ENCODE measurements at places on chromosomes 3 and 15.

DNA sequence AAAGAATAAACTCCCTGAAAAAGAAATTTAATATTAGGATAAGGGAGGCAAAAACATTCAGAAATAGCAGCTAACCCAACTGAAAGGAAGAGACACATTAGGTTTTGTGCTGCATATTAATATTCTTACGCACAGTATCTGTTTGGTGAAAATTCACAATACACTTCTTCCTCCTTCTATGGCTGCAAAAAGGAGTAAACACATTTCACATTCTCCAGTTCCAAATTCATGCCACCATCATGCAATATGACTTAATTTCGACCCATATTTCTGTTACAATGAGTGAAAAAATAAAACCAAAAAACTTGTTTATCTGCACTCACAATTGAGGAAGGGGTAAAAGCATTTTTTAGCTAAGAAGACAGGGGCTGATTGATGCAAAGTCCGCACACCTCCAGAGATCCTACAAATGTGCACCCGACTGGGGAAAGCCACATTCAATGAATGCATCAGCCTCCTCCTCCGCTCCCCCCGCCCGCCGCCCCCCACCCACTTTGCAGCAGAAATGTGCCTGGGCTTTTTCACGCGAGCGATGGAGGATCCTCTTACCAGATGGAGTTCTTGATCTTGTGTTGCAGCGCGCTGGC lies 1.0 kb downstream of the RFX7 start:
- DNase-seq = no peak

DNA sequence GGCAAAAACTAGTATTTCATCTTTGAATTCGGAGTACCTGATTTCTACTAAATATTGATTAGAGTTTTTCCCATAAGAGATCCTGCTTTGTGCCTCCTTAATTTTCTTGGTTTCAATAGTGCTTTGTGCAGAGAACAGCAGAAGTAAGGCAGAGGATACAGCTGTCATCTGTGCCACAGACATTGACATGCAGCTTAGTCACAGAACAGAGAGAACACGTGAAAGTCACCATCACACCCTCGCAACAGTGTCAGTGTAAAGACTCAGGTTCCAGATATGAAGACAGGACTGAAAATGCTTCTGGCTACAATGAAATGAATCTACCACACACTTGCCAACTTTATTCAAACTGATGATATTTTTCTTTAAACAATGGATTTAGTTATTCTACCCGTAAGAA lies 942.8 kb upstream of the CFAP20DC start:
- no peak for DNase-seq

DNA sequence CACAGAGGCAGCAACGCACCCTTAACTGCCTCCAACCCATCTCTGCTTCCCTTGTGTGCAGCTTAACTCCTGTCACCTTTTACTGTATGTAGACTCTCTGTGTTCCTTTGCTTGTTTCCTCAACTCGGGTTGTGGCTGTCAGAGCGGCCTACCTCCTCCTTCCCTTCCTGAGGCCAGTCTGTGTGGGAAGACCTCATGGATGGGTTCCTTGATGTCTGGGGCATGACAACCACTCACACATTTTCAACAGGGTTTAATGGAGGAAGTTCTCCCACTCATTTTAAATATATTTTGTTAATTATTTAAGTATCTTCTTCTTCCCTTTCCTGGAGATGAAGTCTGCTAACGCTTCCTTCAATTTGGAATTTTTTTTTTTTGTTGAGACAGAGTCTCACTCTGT lies 1.8 kb upstream of the CSPG5 start:
- DNase-seq = no peak

DNA sequence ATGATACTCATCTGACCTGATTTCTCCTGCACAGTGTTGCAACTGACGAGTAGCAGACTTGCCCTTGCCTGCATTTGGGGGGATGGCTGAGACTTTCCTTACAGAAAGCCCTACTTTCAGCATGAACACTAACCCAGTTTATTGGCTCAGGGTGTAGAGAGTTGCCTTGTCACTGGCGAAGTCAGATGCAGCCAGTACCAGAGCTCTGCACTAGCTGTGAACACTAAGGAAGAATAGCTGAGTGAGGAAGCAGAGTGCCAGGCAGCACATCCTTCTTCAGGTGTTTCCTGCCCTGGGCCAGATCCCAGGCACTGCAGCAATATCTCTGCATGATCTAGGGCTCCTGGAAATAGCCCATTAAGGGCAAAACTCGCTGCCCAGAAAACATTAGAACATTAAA lies 154.0 kb upstream of the SYNPR start:
- DNase-seq = no peak

- DNase-seq = no peak
Measured at GRCh38 chr3:187290503-187290902, 1.0 kb downstream of the MASP1 start.

DNA sequence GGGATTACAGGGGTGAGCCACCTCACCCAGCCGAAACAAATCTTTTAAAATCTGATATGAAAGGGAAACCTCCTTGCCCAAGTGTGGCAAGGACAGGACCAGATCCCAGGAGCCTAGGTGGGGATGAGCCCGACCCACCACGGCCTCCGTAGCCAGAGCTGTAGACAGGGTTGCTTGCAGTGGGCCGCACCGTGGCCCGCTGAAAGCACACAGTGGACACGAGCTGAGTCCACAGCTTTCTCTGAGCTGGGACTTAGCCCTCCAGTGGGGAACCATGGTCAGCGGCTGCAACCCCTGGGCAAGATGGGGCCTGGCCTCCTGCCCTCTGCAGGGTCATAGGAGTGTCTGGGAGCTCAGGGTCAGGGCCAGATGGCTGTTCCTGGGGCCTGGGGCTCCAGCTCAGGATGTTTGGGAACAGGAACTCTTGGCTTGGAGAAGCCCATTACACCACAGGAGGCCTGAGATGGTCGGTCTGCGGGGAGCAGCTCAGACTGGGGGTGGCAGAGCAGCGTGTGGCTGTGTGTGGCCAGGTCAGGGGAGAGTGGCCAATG lies 24.7 kb downstream of the GP9 start:
- no peak for DNase-seq

DNA sequence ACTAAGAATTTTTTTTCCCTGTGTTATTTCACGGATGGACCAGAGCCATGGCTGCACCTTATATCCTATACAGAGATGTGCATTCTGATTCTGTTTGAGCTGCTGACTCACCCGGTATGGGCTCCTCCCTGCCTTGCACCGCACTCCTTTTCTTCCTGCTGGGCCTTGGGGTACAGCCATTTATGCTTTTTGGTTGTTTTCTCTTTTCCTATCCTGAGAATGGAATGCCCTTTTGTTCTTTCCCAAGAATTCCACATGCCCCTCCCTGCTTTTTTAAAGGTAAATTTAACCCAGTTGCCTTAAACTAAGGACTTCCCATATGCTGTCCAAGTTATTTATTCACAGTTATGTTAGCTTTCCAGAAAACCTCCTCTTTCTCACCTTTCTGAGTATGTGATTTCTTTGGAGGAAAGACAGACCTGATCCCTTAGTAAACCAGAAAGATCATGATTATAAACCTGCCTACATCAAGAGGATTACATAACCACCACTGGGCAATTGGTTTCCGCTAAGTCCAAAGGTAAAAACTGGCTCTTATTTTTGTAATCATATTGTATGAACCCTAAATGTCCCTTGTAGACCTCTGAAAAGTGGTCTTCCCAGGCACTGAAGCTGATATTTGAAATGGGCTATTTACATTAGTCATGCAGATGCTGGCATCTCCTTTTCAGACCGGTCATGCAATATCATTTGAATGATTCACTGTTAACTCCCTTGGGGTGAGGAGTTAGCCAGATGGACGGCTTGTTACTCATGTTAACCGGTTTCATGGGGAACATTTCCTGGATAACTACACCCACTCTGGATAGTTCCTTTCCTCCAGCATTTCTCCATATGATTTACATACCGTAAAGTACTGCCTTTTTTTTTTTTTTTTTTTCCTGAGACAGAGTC lies 45.5 kb downstream of the TMOD3 start:
- DNase-seq = no peak

DNA sequence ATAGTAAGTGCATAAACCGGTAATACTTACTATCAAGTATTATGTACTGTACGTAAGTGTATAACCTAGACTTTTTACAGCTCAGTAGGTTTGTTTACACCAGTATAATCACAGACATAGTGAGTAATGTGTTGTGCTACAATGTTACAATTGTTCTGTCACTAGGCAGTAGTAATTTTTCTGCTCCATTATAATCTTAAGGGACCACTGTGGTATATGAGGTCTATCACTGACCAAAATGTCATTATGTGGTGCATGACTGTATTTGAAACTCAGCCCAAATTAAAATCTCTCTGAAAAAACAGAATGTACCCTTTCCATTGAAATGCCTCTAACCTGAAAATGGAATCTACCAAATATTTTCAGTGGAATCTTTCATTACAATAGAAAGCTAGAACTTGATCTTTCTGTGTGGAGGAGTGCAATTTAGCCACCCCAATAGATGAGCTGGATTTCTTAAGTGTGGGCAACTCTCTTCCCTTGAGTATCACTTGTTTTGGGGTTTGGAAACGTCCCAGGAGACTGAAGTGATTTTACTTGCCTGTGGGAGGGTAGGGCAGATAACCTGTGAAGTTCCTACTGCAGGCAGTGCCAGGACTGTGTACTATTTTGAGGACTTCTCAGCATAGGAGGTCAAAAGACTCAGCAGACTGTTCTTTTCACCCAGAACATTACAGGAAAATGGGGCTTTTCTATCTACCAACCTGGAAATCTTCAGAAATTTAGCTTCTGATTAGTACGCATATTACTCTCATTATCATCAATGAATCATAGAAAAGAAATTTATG lies 50.9 kb downstream of the FAM98B start:
- no peak for DNase-seq

- no peak for DNase-seq
Measured at GRCh38 chr15:32873284-32874114, 155.7 kb downstream of the GREM1 start.

- no peak for DNase-seq
Measured at GRCh38 chr3:177180506-177180905, 16.8 kb downstream of the TBL1XR1 start.

GRCh38 chr15:66153549-66154415 lies 99.8 kb downstream of the MEGF11 start:
- no peak for DNase-seq

DNA sequence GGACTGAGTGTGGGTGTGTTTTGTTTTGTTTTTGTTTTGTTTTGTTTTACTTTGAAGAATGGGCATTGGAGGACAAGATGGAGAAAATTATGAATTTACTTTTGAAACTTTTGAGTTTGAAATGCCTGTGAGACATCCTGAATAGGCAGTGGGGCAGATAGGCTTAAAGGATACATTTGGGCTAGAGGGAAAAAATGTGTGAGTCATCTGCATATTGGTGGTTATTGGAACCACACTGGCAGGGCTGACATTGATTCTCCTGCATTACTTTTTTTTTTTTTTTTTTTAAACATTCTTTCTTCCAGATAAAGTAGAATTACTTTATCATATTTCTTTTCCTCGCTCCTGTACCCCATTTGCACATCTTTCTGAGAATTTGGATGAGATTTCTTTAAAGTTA lies 56.1 kb downstream of the CALML4 start:
- no peak for DNase-seq

- no peak for DNase-seq
Measured at GRCh38 chr3:57160765-57161538, 4.2 kb downstream of the IL17RD start.

DNA sequence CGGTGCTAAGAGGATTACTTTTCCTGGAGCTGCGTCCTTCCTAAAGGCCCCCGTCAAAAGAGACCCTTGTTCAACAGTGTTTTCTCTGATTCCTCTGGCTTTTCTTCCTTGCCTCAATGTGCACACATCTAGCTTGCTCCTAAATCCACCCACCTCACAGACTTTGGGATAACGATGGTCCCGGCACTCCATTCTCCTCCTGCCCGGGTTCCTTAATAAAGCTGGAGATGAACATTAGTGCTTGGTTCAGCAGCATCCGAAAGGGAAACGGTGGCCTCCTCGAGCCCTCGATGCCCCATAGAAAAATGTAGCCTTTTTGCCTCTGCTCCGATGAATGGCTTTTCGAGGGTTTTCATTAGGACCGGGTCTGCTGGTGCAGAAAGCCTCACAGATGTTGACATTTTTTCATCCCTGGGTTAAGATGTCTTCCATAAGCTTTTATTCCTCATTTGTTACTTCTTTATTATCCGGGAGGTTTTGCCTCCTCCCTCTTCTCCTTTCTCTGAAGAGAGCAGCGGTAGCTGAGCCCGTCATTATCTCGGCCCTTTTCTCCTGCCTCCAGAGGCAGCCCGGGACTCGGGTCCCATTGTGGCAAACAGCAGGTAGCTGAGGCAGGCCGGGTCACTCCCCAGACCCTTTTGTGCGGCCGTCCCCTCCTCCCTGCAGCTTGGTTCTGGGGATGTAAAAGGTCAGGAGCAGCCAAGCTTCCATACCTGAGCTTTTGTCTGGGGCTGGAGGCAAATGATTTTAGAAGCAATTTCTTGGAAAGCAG lies 64.6 kb downstream of the CPN2 start:
- DNase-seq = no peak

DNA sequence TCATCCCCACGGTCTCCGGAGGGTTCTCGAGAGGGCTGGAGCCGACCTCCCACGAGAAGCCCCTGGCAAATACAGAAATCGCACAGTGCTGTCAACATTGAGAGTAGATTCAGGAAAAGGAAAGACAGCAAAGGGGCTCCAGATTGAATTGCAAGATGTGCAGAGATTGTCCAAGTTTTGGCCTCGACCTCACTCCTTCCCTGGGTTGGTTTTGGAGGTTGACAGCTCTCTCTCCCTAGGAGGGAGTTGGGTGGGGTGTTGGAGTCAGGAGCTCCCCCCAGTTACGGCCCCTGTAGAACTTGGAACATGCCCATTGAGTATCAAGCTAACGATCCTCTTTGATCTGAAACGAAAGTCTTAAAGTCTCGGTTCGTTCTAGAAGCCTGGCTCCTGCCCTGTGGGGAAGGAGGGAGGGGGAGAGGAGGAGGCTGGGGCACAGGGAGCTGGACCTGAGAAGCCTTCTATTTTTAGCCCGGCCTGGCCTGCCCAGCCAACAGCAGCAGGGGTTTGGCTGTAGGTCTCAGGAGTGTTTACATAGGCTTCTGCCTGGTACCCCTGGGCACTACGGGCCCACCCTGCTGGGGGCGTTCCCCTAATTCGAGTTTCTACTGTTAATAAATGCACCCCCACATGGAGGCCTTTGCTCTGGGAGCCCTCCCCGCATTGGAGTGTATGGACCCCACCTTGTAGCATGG lies 672 bp upstream of the KY start:
- DNase-seq = no peak

- no peak for DNase-seq
Measured at GRCh38 chr3:101814835-101815234, 34.5 kb upstream of the NFKBIZ start.

DNA sequence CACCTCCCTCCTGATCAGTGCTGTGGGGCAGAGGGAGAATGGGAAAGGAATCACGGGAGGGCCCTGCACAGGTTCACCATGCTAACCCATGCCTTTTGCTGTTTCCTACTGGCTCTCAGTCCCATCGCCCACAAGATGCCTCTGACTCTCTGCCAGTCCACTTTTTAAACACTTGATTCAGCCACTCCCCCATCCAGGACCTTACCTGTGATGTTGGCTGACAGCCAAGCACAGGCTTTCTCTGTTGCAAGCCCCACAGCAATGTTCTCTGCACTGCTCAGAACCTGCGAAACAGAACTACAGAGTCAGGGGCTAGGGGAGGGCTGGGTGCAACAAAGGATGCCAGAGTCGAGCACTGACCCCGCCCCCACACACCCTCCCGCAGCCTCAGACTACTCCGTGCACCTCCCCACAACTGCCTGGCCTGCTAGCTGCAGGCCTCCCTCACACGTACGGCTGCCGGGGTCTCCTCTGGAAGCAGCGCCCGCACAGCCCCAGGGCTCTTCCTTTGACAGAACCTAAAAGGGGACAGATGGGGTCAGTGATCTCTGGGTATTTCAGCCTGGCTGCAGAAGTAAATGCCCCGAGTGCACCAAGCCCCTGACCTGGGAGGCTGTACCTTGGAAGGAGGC lies 9.1 kb downstream of the CDAN1 start:
- DNase-seq = no peak

All from activated CD4-positive, alpha-beta T cell treated with anti-CD3 and anti-CD28 coated beads, Interleukin-2, Interleukin-6, amounts not matched to agents 100 ng/mL and 50 ng/mL, durations not matched to agents 16 hours and 8 hours (primary cell).